ENCODE measurements at places on chromosomes 4 and X. TPM values are rescaled to one million over a fixed set of nuclear protein-coding genes. Genes with fewer than 3 reads are reported as not detected.

The UNC5C gene
- total RNA-seq = 5.7 TPM

The XAGE2 gene
- not detected for total RNA-seq

The TLR1 gene
- 0.70 TPM for total RNA-seq

The SSX4 gene
- total RNA-seq = not detected

The FAT1 gene
- 590 TPM for total RNA-seq

The CTAG1A gene
- total RNA-seq = not detected

The RAB39B gene
- 1.5 TPM for total RNA-seq

DNA sequence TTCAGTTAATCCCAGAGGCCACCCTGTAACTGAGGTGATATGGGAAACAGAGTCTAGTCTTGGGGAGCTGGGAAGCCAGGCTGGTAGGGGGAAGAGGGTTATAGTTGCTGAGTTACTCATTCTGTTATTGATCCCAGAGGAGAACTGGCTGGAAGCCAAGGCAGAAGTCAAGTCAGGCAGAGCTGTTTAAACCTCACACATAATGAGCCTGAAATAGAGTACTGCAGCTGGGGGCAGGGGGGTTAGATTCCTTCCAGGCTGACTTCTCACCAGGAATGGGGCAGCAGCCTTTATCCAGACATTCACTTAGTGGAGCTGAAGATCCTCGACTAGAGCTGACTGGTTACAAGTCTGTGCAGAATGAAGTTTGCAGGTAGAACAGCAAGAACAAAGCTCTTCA, 144.9 kb downstream of the C4orf33 start:
- H3K27me3 ChIP-seq = no peaks in the 10 kb centered on the region
- DNase-seq = peak; percentile 11
- no peaks in the 10 kb centered on the region for H3K4me1 ChIP-seq
- no peak overlapping the region for H3K4me3 ChIP-seq
- H3K36me3 ChIP-seq = no peaks in the 10 kb centered on the region

GRCh38 chr4:183080372-183081115, 18.5 kb upstream of the WWC2 start:
- no peaks in the 10 kb centered on the region for H3K27me3 ChIP-seq
- H3K4me3 ChIP-seq = no peak overlapping the region
- H3K27ac ChIP-seq = no peak overlapping the region
- no peak for DNase-seq
- H3K4me1 ChIP-seq = no peaks in the 10 kb centered on the region
- no peaks in the 10 kb centered on the region for H3K36me3 ChIP-seq

GRCh38 chr4:48640699-48641098, 139.4 kb downstream of the FRYL start:
- no peak for DNase-seq
- no peak overlapping the region for H3K27ac ChIP-seq
- H3K4me3 ChIP-seq = no peak overlapping the region
- H3K27me3 ChIP-seq = no peaks in the 10 kb centered on the region
- H3K4me1 ChIP-seq = peaks cover under 1% of the 10 kb centered on the region

DNA sequence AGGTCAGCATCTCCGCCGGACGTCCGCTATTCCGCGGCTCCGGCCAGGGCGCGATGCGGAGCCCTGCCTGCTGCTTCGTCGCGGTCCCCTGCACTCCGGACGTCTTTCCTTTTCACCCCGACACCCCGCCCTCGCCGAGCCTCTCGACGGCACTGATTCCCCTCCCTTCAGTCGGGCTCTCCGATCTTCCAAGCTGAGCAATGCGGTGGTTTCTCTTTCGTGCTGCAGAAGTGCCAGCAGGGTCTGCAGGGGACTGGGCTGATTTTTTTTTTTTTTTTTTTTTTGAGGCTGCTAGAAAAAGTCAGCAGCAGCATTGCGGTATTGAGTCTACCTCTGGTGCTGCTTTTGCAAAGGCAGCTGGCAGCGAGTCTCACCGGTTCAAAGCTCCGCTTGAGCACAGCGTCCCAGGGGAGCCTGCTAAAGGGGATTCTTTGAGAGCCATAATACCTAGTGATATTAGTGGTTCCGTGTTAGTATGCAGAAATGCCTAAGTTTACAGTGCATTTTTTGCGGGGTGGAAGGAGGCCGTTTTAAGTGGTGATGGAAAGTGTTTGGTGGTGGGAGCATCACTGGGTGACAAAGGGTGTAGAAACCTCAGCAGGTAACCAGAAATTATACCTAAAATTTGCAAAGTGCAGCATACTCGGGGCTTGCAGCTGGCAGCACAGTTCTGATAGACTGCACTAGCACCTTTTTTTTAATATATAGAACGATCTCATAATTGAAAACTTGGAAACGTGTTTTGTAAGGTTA, 969 bp downstream of the STIM2 start:
- H3K4me3 ChIP-seq = peak overlapping the region; percentile 77
- no peaks in the 10 kb centered on the region for H3K27me3 ChIP-seq
- peak; percentile 55 for DNase-seq
- peaks cover 23% of the 10 kb centered on the region for H3K4me1 ChIP-seq

DNA sequence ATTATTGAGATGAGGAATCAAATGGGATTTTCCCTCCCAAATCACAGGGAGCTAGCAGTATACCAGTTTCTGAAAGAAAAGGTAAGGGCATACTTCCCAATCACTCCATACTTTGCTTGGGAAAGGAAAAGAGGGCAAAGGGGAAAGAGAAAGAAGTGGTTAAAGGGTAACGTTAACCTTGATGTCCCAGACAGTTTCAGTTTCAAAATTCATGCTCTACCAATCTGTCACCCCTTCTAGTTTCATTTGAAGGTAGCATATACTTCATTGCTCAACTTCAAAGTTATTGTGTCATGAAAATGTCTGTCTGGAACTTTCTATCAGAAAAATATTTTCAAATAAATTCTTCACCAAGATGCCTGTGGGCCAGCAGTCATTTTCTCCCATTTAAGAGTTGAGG, 16.0 kb downstream of the TNMD start:
- no peaks in the 10 kb centered on the region for H3K4me1 ChIP-seq
- H3K36me3 ChIP-seq = no peaks in the 10 kb centered on the region
- no peak for DNase-seq

- no peaks in the 10 kb centered on the region for H3K4me1 ChIP-seq
- no peak overlapping the region for H3K27ac ChIP-seq
Observed at GRCh38 chr4:111480510-111480909, 664.7 kb upstream of the FAM241A start.

DNA sequence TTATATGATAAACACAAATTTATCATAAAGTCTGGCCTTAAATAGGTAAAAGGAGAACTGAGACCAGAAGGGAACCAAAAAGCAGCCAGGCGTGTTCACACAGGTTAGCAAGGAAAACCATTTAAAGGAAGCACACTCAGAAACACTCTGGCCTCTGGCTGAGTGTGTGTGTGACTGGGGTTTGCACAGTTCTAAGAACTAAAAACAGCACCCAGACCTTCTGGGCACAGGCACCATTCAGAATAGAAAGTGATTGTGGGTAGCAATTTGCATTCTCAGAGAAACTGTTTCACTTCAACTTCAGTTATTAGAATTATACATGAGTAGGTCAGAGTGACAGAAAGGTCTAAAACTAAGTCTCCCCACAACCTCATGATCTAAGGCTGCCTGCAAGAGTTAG, 10.0 kb downstream of the GPR82 start:
- no peaks in the 10 kb centered on the region for H3K27me3 ChIP-seq
- H3K36me3 ChIP-seq = no peaks in the 10 kb centered on the region

GRCh38 chrX:21479695-21480270, 105.6 kb downstream of the CNKSR2 start:
- no peak overlapping the region for H3K4me3 ChIP-seq
- H3K27ac ChIP-seq = no peak overlapping the region
- H3K4me1 ChIP-seq = no peaks in the 10 kb centered on the region

- no peak overlapping the region for H3K4me3 ChIP-seq
- no peaks in the 10 kb centered on the region for H3K27me3 ChIP-seq
- DNase-seq = no peak
- H3K4me1 ChIP-seq = no peaks in the 10 kb centered on the region
- no peak overlapping the region for H3K27ac ChIP-seq
Observed at GRCh38 chr4:90181644-90182043, 54.5 kb downstream of the CCSER1 start.

DNA sequence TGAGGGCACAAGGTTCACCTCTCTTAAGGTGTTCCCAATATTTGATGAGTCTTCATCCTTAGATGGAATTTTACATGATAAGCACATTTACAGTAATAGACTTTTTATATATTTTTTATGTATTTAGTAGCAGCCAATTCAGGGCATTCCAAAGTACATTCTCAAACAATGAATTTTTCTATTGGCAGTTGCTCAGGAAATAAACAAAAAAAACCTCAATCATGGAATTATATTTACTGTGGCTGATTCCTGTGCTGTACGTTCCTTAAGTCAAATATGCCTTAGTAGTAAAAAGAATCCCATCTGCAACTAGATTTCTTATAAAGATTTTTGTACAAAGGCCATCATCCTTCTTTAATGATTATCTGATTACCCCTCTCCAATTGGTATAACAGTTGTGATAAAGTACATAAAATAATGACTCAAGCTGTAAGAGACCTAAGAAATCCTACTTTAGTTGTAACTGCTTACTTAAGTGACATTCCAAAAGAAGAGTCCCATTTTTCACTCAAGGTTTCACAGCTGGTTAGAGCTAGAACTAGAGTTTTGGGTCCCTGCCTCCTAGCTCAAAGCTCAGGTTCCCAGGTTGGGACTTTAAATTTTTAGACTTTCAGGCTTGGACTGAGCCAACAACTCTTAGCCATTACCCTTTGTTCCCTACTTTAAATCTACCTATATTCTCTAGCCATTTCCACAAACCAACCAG, 152.7 kb downstream of the FHIP1A start:
- DNase-seq = peak; percentile 34
- no peak overlapping the region for H3K4me3 ChIP-seq
- peaks cover 2% of the 10 kb centered on the region for H3K27me3 ChIP-seq
- H3K36me3 ChIP-seq = no peaks in the 10 kb centered on the region

GRCh38 chrX:150258176-150258425, 105.0 kb upstream of the MAMLD1 start:
- H3K27ac ChIP-seq = no peak overlapping the region
- H3K4me3 ChIP-seq = no peak overlapping the region
- no peak for DNase-seq
- H3K27me3 ChIP-seq = no peaks in the 10 kb centered on the region
- no peaks in the 10 kb centered on the region for H3K36me3 ChIP-seq

GRCh38 chr4:74324262-74324661, 16.0 kb downstream of the EPGN start:
- H3K27ac ChIP-seq = no peak overlapping the region
- H3K27me3 ChIP-seq = no peaks in the 10 kb centered on the region
- no peak overlapping the region for H3K4me3 ChIP-seq
- H3K36me3 ChIP-seq = no peaks in the 10 kb centered on the region
- no peak for DNase-seq
- H3K4me1 ChIP-seq = peaks cover 4% of the 10 kb centered on the region

DNA sequence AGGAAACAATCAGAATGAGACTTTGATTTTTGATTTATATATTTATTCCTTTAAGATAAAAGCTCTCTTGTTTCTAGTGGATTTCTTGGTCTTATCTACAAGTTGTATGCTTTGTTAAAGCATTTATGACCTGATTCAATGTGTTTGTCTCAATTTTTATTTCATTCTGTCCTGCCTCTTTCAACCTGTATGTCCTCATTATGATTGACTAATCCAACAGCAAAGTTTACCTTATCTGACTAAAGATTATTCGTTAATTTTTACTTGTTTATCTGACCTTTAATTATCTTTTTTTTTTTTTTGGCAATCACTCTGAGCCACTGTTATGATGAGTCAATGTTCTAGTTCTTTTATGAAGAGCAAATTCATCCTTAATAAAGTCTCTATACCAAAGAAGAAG, 54.9 kb downstream of the UGT2A3 start:
- H3K27me3 ChIP-seq = no peaks in the 10 kb centered on the region
- no peak overlapping the region for H3K27ac ChIP-seq

- no peak for DNase-seq
- no peaks in the 10 kb centered on the region for H3K4me1 ChIP-seq
- no peak overlapping the region for H3K27ac ChIP-seq
- H3K36me3 ChIP-seq = no peaks in the 10 kb centered on the region
- H3K27me3 ChIP-seq = no peaks in the 10 kb centered on the region
- H3K4me3 ChIP-seq = no peak overlapping the region
Observed at GRCh38 chr4:52869196-52869595, 7.1 kb downstream of the RASL11B start.

GRCh38 chr4:121990489-121990888, 38.6 kb upstream of the TRPC3 start:
- no peaks in the 10 kb centered on the region for H3K4me1 ChIP-seq
- no peak overlapping the region for H3K4me3 ChIP-seq
- no peaks in the 10 kb centered on the region for H3K27me3 ChIP-seq
- H3K36me3 ChIP-seq = no peaks in the 10 kb centered on the region

GRCh38 chr4:176791591-176792325, 964 bp downstream of the VEGFC start:
- no peaks in the 10 kb centered on the region for H3K27me3 ChIP-seq
- peaks cover 22% of the 10 kb centered on the region for H3K4me1 ChIP-seq
- H3K36me3 ChIP-seq = no peaks in the 10 kb centered on the region
- no peak for DNase-seq
- H3K27ac ChIP-seq = peak overlapping the region; percentile 77

DNA sequence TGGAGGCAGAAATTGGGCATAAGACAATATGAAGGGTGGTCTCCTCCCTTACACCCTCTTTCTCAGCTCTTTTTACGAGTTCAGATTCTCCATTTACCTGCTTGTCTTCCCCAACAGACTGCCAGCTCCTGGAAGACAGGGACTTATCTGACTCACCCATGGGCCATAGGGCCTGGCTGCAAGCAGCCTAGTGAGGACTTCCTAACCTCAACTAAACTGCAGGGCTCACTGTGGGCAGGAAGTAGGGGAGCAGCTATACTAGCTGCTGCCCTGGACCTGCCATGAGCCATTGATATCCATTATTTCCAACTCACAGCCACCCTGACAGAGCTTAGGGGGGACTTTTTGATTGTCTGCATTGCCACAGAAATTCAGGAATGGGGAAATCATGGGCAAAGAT, 11.5 kb upstream of the ZNF718 start:
- DNase-seq = no peak
- H3K27me3 ChIP-seq = peaks cover 16% of the 10 kb centered on the region
- no peaks in the 10 kb centered on the region for H3K36me3 ChIP-seq
- no peak overlapping the region for H3K27ac ChIP-seq
- no peak overlapping the region for H3K4me3 ChIP-seq
- no peaks in the 10 kb centered on the region for H3K4me1 ChIP-seq

GRCh38 chrX:74525116-74525515, 89.3 kb downstream of the RLIM start:
- no peaks in the 10 kb centered on the region for H3K4me1 ChIP-seq
- H3K27ac ChIP-seq = no peak overlapping the region
- no peaks in the 10 kb centered on the region for H3K27me3 ChIP-seq
- no peaks in the 10 kb centered on the region for H3K36me3 ChIP-seq
- DNase-seq = no peak
- no peak overlapping the region for H3K4me3 ChIP-seq

GRCh38 chr4:37978248-37978924, 18.2 kb downstream of the PTTG2 start:
- H3K27me3 ChIP-seq = no peaks in the 10 kb centered on the region
- peak overlapping the region; percentile 90 for H3K4me3 ChIP-seq
- DNase-seq = no peak
- peaks cover 23% of the 10 kb centered on the region for H3K4me1 ChIP-seq
- peak overlapping the region; percentile 71 for H3K27ac ChIP-seq

All from astrocyte (in vitro differentiated cells and primary cell).